Epithelial cell of prostate (primary cell): ENCODE measurements at places on chromosomes 5 and 9.
A peak's percentile ranks its signal among the peaks of the same experiment; 100 is the strongest.

DNA sequence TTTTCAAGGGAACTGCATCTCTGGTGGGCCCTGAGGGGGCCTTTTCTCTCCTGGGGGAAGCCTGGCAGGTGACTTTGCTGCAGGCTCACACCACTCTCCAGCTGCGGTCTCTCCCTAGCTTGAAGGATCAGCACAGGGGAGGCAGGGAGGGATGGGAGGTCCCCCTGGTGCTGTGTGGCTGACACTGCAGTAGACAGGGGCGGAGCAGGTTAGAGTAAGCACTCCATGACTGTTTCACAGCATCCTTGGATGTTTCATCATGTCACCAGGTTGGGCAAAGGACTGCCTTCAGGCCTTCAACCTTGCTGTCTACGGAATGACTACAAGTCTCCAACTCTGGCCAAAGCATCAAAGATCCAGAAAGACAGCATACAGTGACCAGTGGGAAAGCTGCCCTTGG, 470.7 kb downstream of the CDK5RAP2 start:
- no peak for DNase-seq

- no peak for DNase-seq
These were observed 329.2 kb downstream of the EBF1 start for GRCh38 chr5:158770506-158770905.

- peak; percentile 85 for DNase-seq
These were observed 83.2 kb downstream of the FOXD1 start for GRCh38 chr5:73365301-73365853.

GRCh38 chr5:64634997-64635686, 55.2 kb upstream of the SHISAL2B start:
- DNase-seq, result no peak

GRCh38 chr9:123191680-123192079, 76.7 kb downstream of the STRBP start:
- DNase-seq, result no peak

GRCh38 chr9:129182625-129183494, 4.8 kb upstream of the IER5L start:
- no peak for DNase-seq

DNA sequence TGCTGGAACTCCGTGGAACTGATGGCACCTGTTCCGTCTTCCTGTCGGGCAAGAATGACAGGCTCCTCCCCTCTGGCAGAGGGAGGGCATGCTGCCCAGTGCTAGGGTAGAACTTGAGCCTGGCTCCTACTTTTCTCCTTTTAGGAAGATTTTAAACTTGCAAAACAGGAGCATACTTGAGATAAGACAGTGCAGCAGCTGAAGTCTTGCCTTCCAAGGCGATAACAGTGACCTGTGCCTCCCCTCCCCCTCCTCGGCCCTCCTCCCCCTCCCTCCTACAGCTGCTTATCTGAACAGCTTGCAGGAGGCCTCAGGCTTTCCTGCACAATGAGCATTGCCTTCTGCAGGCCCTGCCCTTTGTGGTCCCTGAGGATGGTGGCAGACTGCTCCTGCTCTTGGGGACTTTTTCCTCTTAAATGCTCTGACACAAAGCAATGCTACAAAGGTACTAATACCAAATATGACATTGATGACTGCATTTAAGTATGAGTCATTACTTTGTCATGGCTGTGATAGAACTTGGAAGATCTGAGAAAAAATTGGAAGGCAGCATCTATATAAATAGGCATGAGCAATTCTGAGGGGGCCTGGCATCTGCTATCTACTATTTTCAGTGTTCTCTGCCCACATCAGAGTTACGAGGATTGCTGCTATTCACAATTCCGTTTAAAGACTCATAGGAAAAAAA, 2.0 kb downstream of the GADD45G start:
- no peak for DNase-seq

GRCh38 chr5:111697215-111697614, 59.8 kb downstream of the NREP start:
- DNase-seq, result no peak

DNA sequence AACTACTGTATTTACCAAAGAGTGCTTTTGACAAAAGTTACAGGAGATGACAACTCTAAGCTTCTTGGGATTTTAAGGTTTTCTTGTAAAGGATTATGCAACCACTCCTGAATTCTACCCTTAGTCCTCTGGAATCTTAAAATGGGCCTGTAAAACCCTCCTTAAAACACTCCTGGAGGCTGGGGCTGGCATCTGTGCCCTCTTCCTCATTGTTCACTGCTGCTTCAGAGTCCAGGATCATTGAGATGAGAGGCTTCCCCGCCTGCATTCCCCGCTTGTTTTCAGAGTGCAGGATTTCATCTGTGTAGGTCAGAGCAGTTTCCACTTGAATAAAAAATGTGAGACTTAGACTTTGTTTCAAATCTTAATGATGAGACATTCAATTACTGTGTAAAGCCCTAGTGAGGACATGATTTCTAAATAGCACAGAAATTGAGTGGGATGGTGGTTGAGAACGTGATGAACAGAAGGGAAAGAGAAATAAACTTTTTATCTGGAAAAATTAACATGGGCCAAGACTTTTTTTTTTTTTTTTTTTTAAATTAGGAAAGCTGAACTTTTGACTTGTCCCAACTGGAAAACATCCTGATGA, 40.4 kb downstream of the PCSK5 start:
- DNase-seq, result no peak

DNA sequence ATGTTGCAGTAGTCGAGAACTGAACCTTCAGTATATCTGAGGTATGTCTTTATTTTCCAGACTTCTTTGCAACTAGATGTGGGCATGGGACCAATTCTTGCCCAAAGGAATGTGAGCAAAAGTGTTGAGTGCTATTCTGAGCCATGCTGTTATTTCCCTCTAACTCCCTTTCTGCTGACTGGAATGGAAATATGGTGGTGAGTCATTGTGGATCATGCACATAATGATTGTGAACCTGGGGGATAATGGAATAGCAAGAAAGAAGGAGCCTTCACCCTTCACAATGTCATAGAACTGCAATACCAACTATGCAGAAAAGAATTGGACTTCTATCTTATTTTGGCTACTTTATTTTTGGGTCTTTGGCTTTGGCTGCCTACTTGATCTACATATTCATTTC, 10.3 kb upstream of the DOCK2 start:
- DNase-seq, result no peak

DNA sequence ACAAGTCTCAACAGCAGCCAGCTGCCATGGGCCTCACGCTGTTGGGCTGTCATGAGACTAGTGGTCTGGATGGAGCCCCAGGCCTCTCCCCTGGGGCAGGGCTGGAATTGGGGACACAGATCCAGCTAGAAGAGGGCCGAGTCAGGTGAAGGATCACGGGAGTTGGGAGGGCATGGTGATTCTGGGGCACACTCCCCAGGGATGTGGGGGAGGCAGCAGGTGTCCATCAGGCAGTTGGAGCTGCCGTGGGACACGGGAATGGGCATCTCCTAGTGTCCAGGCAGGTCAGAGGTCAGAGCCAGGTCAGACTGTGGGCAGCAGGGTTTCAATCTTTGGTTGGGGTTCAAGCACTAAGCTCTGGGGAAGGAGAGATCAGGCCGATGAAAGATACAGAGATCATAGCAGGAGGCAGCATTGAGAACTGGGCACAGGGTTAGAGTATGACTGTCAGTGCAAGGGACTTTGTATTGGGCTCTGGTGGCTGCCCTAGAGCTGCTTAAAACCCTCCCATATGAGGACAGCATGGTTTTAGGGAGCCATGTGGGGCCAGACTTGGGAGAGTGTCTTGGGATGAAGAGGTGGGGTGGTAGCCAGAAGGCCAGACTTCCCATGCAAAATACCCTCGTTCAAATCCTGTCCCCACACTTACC, 59.2 kb downstream of the ARHGEF37 start:
- no peak for DNase-seq

DNA sequence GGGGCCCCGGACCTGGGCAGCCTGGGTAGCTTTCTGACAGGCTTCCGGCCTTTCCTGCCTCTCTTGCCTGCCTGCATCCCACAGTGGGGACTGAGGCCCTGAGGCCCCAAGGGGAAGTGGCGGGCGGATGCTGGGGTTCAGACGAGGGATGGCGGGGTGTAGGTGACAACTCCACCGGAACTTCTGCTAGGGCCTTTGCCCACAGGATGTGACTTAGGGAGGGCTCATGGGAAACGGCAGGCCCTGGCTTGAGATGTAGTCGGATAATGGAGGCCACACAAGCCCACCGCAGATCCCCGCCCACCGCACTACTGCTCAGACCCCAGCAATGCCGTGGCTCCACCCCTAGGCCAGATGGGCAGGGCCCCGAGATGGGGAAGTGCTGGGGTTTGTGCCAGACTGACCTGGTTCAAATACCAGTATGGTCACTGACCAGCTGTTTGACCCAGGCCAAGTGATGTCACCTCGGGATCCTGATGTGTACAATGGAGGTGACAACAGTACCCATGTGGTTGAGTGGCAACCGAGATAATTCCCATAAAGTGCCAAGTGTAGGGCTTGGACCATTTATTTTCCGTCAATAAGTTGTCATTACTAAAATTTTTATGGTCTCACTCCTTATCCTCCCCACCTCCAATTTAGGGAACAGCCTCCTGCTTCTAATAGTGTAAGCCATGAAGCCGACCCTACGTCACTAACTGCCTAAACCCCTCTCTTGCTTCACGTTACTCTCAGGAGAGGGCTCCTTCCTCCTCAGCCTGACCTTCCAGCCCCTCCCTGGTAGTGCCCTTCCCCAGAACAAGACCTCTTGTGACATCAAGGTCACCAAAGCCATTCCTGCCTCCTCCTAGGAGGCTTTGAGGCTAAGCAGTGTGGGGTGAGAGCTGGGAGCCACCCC, 2.5 kb upstream of the CDK9 start:
- no peak for DNase-seq
